ENCODE measurements at places on chromosomes 5 and 9.

DNA sequence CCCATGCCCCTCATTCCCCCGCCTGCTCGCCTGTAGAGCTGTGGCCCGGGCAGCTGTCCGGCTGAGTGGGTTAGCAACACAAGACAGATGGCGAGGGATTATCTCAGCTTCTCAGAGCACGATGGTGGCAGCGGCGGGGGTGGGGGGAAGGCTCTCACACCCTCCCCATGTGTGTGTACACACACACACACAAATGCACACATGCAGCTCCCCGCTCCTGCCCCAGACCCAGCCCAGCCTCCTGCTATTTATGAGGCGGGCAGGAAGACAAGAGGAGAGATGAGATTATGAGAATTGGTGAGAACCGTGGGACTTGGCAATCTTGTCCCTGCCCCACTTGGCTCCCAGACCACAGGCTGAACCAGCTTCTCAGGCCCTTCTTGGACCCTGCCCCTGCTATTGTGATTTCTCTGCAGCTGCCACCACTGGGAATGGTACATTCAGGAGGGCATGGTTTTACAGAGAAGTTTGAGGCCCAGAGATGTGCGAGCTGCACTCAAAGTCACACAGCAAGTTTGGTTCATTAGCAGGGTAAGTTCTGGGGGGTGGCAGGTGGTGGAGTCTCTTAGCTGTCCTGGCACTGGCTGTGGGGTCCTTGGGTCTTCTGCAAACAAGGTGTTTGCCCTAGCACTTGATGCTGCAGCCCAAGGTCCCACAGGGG lies 51.0 kb upstream of the PSD2 start:
- DNase-seq = no peak

DNA sequence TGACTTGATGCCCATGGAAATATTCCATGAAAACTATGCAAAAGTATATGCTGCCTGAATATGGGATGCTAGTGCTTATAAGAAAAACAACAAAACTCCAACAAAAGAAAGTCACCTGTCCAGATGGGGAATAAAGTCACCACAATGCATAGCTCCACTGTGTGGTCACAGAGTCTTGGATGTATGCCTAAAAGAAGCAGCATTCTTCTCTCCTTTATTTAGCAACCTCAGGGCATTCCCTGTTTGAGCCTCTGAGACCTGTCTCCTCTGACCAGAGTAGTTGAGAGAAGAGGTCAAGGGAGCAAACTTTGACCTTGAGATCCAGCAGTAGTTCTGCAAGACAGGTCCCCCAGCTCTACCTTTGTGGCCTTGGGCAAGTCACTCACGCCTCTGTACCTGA lies 287.5 kb downstream of the MED10 start:
- no peak for DNase-seq

GRCh38 chr5:173720286-173720952 lies 104.0 kb upstream of the BOD1 start:
- no peak for DNase-seq

DNA sequence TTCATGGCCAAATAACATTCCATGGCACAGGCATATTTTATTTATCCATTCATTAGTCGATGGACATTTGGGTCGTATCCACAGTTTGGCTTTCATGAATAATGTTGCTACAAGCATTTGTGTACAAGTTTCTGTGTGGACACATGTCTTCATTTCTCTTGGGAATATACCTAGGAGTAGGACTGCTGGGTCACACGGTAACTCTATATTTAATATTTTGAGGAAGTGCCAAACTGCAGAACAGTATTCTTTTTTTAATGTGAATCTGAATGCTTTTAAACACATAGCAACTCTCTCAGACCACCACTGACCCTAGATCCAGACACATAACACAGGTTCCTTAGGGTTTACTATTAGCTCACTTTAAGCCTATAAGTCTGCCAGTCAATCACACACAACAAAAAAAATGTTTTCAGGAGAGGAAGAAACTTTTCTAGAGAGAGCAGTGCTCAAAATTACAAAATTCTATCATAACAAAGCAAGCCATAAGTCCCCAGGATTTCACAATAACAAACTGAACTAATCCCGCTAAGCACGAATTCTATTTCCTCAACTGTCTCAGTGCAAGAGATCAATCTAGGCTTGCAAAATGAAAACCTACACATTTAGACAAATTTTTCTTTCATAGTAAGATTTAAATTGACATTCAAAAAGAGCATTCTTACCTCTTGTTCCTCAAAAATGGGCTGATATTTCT lies 41.8 kb upstream of the GABBR2 start:
- DNase-seq = no peak

- DNase-seq = no peak
These were observed 176.3 kb upstream of the OTULINL start for GRCh38 chr5:14405267-14405666.

- DNase-seq = no peak
These were observed 47.6 kb upstream of the ADCY2 start for GRCh38 chr5:7348168-7348854.

DNA sequence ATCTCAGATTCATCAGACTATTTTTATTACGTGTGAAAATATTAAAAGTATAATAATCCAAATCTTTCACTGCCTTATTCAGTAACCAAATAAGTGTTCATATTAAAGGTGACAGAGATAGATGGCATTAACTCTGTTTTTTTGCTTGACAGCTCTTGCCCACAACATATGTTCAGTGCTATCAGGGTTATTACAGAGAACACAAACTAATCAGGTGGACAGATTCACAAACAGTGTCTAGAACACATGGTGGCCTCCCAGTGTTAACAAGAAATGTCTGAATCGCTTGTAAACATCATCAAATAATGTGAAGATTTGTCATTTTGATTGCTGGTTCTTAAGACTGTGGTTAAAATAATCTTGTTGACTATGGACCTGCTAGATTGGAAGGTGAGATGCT lies 609.1 kb upstream of the GRAMD2B start:
- no peak for DNase-seq

DNA sequence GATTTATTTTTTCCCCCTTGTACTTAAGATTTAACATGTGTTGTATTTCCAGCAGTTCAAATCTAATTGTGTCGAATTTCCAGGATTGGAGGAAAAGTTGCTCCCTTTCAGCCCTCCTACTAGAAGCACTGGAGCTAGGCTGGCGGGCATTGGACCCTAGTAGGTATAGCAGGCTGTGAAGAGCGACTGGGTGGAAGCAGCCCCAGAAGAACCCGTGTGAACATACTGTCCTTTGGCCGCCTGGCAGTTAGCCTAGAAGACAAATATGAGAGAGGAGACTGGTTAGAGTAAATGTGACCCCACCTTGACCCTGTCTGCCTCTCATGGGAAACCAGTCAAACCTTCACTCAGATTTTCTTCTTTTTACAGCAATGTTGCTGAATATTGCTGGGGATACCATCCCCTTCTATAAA lies 13.9 kb downstream of the ALDOB start:
- no peak for DNase-seq

DNA sequence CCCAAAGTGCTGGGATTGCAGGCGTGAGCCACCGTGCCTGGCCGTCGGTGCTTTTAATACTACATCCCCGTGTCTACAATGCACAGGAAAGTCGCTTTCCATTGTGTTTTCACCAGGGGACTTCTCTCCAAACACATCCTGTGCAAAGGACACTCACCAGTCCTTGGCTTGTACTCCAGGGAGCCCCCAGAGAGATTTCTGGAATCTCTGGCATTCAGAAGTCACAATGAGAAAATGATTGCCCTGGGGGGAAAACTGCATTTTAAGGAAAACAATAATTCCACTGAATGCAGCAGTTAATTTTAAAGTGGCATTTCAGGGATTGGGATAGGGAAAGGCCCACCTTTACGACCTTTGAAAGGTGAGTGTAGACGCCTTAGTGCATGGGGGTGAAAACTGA lies 112.0 kb downstream of the ADAMTS16 start:
- DNase-seq = no peak

DNA sequence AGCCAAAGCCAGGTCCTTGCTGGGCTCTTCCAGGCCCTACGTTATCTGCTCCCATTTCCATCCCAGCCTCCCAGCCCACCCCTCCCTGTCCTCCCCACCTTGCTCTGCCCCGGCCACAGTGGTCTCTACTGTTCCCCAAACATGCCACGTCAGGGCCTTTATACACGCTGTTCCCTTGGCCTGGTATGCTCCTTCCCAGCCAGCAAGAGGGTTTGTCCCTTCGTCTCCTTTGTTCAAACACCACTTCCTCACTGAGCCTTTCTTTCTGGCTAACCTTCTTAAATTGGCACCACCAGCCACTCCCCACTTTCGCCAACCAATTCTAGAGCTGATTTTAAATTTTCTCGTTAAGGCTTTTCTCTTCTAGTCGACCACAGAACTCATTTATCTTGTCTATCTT lies 9.8 kb downstream of the SH2D3C start:
- DNase-seq = no peak

DNA sequence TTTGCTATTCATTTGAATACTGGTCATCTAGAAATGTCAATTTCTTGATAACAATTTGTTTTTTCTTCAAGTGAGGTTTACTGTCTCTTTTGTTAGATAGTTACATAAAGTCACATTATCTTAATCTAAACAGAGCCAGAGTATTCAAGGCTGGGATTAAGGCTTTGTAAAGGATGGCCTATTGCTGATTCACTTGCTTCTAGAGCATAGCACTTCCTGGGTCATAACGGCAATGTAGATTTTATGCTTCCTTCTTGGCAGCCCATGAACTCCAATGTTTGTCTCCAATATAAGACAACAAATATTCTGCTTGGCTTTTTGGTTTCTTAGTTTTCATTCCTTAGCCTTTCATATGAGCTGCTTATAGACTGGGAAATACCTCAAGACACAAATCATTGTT lies 2007.9 kb upstream of the CDH6 start:
- DNase-seq = no peak

DNA sequence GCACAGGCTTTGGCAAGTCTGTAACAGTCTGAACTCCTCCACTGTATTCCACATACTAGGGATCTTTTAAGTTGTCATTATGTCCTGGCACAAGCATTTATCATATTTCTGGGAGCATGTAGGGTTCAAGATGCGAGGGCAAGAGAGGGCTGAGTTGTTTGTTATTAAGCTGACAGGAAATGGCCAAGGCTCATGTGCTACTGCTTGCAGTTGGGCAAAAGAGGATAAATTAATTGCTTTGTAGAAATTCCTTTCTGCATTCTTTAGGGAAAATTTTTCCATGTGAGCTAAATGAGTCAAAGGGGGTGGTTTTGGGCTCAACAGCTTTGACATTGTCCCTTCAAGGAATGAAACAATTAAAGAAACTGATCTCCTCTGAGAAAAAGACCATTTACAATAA lies 35.4 kb downstream of the DOCK8 start:
- no peak for DNase-seq

DNA sequence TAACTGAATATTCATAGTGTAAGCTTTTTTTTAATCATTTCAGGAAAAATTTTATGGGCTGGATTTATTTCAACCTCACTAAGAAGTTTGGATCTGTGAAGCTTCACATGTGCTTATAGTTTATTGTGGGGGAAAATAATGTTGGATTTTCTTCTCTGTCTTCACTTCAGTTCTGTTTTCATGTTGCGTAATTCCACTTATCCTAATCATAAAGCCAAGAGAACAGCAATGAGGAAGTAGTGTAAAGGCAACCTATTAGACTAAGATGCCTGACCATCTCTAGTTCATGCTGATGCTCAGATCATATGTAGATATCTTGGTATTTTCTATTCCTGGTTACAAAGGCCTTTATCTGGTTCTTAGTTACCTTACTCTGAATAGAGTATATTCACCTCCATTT lies 50.0 kb downstream of the CD180 start:
- DNase-seq = no peak

GRCh38 chr5:150516011-150516410 lies 8.1 kb downstream of the NDST1 start:
- no peak for DNase-seq

DNA sequence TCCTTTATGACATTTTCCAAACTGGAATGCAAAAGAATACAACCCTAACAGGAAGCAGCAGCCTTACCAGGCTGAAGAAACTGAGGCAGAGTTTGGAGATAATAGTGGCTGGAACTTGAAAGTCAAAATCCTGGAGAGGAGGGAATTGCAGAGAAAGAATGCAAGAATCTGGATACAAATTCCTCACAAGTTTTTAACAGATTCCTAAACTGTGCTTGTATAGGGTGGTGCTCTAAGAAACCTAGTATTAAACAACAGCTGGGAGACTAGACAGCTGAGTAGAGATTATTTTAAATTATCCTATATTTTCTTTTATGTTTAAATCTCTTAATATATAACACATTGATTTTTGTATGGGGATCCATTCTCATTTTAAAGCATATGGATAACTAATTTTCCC lies 30.7 kb downstream of the INVS start:
- DNase-seq = no peak

- DNase-seq = no peak
These were observed 41.6 kb downstream of the TSTD2 start for GRCh38 chr9:97591535-97591934.

DNA sequence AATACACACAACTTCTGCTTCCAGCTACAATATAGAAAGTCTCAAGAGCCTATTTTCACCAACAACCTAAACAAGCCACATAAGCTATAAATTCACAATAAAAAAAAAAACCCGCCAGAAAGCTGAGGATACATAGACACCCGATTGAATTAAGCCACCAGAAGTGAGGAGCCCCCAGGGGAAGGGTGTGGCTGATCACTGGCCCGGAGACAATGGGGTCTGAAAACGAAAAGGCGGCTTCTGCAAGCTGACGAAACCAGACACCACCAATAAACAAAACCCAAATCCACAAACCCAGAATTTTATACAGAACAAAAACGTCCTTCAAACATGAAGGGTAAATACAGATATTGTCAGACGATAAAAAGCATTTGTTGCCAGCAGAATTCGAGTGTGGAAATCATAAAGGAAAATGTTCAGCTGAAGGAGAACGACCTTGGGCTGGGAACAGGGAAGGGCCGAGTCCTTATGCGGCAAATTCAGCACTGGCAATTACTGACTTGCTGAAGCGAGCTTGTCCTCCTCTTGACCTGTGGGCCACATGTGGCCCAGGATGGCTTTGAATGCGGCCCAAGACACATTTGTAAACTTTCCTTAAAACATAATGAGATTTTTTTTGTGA lies 39.6 kb upstream of the CEP72 start:
- no peak for DNase-seq

GRCh38 chr9:3916411-3916810 lies 383.5 kb downstream of the GLIS3 start:
- no peak for DNase-seq

All from CD4-positive, alpha-beta T cell treated with Interleukin-21 for 1 hour (primary cell).